ENCODE measurements at places on chromosomes 2 and 18.

- DNase-seq = no peak
Measured at GRCh38 chr2:225310745-225311144, 88.8 kb upstream of the NYAP2 start.

GRCh38 chr2:69073928-69074570 lies 61.1 kb downstream of the ANTXR1 start:
- no peak for DNase-seq

DNA sequence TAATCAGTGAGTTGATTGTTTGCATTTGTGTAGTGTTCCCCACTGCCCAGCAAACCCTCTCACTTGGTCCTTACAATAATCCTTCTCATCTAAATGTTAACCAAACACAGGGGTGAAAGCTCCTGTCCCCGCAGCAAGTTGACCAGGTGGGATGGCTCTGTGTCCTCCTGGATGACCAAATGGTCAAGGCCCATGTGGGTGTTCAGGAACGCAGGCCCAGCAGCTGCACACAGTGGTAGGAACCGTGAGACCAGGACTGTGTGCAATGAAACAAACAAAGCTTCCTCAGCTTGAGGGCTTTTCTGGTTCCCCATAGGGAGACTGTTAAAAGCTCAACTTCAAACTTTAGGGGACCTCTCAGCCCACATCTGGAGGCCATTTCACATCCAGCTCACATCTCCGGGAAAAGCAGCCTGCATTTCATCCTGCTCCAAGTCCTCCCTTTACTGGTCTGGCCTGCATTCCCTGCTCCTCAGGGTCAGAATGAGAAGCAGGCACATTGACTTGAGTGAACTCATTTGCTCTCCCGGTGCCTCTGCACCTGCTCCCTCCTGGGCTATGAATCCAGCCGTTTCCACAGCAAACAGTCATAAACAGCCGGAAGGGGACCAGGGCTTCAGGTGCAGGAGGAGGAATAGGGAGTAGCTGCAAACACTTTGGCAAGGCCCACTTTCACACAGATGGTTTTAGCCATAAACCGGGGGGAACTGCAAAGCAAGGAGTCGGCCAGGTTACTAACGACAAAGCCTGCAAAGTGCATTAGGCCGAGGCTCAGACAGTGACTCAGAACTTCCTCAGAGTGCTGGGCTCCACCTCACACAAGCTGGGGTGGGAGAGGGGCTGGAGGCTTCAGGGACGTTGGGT lies 144.7 kb downstream of the CAPN13 start:
- DNase-seq = no peak

DNA sequence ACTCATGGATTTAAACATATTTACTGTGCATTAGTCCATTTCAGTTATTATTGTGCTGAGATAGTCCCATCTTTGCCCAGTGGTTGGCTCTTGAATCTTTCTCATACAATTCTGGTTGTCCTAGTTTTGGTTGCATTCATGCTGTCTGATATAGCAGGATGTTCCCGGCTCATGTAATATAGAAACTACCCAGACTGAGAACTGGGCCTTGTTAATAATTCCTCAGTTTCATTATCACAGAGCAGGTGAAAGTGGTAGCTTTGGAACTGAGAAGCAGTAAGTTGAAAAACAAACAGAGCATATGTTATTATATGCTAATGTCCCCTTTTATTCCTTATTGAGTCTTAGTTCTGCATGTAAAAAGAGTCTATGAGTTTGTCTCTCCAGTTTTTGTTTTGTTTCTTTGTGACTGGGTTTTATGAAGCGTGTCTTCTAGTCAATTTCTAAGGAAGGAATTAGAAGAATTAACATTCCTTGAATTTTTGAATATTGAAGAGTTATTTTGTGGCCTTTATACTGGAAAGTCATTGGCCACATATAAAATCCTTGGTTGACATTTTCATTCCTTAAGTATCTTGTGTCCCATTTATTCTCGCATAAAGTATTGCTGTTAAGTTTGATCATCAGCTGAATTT lies 43.3 kb downstream of the EIF5B start:
- DNase-seq = no peak

GRCh38 chr2:27887830-27888229 lies 2.4 kb downstream of the RBKS start:
- no peak for DNase-seq
